ENCODE measurements at places on chromosomes 6 and 20.

DNA sequence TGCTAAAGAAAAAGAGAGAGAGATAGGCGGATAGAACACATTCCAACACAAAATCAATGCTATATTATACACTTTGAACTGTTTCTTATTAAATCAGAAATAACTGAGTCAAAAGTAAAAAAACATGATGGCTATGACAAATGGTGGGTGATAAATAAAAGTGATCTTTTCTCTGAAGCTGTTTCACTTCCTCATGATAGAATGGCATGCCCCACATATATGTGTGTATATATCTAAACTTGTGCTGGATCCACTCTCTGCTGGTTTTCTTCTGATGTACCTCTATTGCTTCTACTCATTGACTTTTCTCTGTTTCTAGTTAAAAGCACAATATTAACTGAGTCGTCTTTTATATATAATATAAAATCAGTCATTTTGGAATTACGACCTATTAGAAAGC, 429.9 kb downstream of the PKHD1 start:
- no peak for DNase-seq

GRCh38 chr6:122799916-122800686, 11.0 kb downstream of the SMPDL3A start:
- no peak for DNase-seq

GRCh38 chr20:22373164-22373895, 211.0 kb downstream of the FOXA2 start:
- no peak for DNase-seq

GRCh38 chr20:12394786-12395185, 477.1 kb downstream of the BTBD3 start:
- no peak for DNase-seq

- DNase-seq = no peak
These were observed 47.3 kb downstream of the PFDN4 start for GRCh38 chr20:54255157-54255556.

- no peak for DNase-seq
These were observed 192.0 kb downstream of the PREX1 start for GRCh38 chr20:48635791-48636267.

All from cerebellar nuclear complex (tissue), 1 donor.